ENCODE measurements at places on chromosomes 6 and 20.

GRCh38 chr6:85261271-85261670 is 188.6 kb upstream of the NT5E start:
- DNase-seq: no peak

DNA sequence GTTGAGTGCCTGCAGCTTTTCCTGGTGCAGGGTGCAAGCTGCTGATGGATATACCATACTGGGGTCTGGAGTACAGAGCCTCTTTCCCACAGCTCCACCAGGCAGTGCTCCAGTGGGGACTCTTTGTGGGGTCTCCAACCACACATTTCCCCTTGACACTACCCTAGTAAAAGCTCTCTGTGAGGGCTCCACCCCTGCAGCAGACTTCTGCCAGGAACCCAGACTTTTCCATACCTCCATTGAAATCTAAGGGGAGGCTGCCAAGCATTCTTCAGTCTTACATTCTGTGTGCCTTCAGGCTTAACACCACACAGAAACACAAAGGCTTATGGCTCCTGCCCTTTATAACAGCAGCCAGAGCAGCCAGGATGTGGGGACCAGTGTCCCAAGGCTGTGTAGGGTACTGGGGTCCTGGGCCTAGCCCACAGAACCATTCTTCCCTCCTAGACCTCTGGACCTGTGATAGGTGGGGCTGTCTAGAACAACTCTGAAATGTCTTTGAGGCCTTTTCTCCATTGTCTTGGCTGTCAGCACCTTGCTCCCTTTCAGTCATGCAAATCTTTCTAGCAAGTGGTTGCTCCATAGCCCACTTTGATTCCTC is 65.7 kb downstream of the TBXT start:
- DNase-seq: no peak

GRCh38 chr6:41589223-41589622 is 43.0 kb downstream of the FOXP4 start:
- DNase-seq: no peak

- DNase-seq: no peak
Measured at GRCh38 chr20:17614176-17614811, 44.4 kb downstream of the DSTN start.

DNA sequence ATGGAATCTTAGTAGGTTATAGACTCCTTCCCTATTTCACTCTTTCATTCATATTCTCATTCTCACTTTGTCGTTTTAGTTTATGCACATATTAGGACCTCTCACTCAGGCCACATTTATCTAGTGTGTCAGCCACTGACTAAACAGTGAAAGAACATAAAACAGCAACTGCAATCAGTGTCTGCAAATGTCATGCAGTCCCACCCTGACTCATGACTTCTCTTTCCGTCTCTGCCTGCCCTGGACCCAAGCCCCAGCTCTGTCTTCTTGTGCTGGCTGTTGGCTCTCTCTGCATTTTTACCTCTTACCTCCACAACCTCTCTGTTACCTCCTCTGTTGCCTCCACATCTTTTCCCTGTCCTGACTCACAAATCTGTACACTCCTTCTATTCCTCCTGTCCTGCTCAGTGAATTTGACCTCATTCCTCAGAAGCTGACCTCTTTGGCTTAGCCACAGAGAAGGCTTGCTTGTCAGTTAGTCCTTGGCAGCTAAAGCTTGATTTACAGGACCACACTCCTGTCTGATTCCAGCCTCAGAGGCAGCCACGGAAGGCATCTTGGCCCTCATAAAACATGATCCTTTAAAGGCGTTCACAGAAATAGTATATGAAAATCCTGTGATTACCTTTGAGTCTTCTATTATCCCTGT is 247.6 kb downstream of the PKHD1 start:
- no peak for DNase-seq

Measured in CMK (cell line).